ENCODE measurements at places on chromosomes 16 and 17.

DNA sequence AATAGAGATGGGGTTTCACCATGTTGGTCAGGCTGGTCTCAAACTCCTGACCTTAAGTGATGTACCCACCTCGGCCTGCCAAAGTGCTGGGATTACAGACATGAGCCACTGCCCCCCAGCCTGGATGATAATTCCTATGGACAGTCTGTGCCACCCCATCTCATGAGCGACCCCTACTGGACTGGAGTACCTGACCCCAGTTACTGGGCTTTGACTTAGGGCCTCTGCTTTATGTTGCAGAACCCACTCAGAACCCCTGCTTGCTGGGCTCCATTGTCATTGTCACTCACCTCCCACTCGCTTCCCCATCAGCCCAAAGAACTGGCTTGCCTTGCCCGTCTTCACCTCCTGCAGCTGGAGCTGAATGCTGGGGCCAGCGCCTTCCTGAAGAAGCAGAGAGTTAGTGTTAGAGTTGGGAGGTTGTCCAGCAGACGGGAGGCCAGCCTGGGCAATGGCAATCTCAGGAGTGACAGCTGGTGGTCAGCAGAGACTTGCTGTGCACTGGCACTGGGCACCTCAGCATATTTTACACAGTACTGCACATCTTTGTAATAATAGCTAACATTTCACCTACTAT, 4.0 kb downstream of the TAC4 start:
- DNase-seq: no peak

GRCh38 chr17:73305845-73306836, 5.7 kb downstream of the CDC42EP4 start:
- no peak for DNase-seq

GRCh38 chr17:60524463-60525327, 1.3 kb downstream of the APPBP2 start:
- peak; percentile 66 for DNase-seq

GRCh38 chr17:31908386-31908785, 6.9 kb upstream of the UTP6 start:
- no peak for DNase-seq

DNA sequence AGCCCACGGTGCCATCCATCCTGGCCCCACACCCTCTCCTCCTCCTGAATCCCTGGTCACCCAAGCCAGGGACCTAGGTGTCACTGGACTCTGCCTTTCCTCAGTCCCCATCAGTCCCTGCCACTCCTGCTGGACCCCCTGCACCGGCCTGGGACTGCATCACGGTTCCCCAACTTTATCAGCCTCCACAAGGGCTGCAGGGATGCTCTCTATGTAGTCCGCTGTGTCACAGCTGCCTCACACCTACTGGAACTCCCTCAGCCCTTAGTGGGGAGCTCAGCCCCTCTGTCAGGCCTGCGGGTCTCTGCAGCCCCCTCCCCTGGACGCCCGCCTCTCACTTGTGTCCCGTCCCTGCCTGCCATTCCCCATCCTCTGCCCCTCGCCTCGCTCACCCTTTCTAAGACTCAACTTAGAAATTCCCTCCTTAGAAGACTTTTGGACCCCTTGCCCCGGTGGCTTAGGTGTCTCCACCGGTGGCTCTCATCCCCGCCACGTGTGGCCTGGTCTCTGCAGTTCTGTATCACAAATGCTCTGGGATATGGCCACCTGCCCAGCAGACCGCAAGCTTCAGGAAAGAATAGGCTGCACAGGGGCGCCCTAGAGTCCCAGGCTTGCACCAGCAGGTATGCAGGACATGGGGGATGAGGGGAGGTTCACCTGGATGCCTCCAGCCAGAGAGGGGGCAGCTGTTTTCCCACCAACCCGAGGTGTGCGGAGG, 62.9 kb downstream of the PRMT7 start:
- no peak for DNase-seq

- DNase-seq: no peak
Measured at GRCh38 chr16:57614536-57614935, 13.9 kb upstream of the ADGRG1 start.

- peak; percentile 35 for DNase-seq
Measured at GRCh38 chr17:77555121-77555591, 403.3 kb upstream of the TNRC6C start.

DNA sequence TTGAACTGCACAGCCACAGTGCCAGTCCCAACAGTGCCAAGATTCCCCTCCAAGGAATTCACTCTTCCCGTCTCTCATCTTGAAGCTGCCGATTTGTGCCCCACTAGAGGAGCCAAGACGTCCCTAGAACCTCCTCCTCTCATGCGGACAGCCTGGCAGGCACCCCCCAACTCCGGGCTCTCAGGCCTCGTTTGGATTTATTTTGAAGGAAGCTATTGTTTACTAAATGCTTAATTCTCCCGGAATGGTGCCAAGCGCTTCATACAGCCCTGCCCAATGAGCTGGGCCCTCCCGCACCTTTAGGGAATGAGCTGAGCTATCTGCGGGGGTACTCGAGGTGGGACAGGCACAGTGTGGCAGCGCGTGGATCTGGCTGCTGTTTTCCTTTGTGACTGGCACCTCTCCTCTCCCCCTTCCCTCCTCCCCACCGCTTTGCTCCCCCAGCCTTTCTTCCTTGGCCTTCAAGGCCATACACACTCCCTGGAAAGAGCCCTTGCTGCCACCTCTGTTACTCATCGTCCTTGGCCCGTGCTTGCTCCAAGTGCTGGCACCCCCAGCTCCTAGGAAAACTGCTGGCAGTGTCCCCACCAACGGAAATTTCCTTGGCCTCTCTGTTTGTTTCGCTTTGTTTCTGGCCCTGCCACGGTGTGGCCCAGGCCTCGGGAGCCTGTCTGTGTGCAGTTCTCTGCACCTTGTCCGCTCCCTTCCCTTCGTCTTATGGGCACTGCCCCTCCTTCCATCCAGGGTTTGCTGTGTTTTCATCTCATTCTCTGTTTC, 49.9 kb upstream of the CDR2 start:
- DNase-seq: peak; percentile 16

GRCh38 chr17:83081684-83082201, 2.3 kb downstream of the METRNL start:
- no peak for DNase-seq

- no peak for DNase-seq
Measured at GRCh38 chr17:13016881-13017654, 759 bp downstream of the ELAC2 start.

GRCh38 chr17:9513266-9513665, 62.4 kb downstream of the STX8 start:
- no peak for DNase-seq

DNA sequence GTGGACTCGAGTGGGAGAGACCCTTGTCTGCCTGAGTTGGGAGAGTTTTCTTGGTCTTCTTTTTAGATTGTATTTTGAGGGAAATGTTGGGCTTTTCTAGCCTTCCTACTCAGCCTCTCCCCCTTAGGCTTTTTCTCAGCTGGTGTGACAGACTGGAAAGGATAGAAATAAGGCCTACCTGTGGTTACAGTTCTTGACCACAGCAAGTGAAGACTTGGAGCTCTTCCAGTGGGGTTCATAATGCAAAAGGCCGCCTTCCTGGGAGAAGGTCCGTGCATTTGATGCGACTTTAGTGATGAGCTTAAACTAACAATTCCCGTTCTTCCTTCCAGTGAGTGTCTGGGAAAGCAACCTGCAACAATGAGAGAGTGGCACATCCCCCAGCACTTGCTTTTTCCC, 56.8 kb downstream of the B9D1 start:
- DNase-seq: no peak

DNA sequence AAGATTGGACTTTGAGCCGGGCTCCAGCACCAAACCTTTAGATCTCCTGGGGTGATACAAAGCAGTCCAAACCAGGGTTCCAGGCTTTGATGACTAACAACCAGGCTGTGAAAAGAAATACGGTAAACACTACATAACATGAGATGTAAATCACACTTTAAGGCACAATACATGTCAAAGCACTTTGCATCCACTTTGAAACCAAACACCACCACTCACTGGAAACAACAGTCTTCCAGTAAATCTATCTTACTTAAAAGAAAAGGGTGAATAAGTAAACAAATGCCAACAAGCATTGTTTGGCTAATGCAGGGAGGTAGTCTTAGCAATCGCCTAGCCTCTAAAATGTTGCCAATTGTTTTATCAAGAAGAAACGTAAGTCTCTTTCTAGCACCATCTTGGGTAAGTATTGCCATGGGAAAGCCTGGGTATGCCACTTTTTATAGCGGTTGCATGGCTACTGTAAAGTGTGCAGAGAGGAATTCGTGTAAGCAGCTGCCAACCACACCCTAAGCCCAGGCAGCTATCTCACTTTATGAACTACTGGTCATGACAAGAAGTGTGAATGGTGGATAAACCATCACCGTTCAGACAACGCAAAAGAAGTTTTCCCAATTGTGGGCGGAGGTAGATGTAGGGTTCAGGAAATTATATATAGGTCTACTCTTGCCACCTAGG, 267.4 kb upstream of the PSMD7 start:
- DNase-seq: peak; percentile 25

DNA sequence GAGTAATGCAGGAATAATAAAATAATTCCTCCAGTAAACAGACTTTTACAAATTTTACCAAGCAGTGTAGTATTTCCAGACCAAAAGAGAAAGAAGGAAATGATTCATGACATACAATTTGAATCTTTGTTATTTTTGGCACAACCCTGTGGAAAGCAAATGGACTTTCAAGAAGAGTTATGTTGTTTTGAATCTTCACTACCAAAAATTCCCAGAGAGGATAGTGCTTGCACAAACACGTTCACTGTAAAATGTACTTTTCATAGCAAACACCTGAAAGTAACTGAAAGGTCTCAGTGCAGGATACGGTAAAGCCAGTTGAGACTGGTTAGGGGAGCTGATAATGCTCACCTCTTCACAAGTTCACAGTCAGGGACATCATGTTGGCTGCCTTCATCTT, 107.1 kb downstream of the USP22 start:
- peak; percentile 59 for DNase-seq

- no peak for DNase-seq
Measured at GRCh38 chr16:51666074-51666473, 515.0 kb upstream of the SALL1 start.

GRCh38 chr16:77579351-77579891, 142.9 kb upstream of the NUDT7 start:
- peak; percentile 62 for DNase-seq

- no peak for DNase-seq
Measured at GRCh38 chr17:56548661-56549060, 44.8 kb upstream of the NOG start.

DNA sequence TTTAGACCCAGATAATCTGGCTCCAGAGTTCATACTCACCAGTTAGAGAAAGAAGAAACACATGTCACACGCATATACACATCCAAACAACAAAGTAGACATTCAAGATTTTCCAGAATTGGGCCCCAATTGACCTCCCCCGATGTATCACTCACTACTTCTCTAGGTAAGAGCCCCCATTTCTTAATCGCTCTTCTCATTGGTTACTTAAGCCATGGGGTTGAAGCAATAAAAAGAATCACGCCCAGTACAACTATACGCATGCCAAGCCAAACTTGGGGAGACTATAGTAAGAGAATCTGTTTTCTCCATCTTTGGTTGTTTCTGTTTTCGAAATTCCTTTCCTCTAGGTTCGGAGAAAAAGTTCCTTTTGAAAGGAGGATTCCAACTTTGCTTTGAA, 565 bp downstream of the DDX52 start:
- no peak for DNase-seq

DNA sequence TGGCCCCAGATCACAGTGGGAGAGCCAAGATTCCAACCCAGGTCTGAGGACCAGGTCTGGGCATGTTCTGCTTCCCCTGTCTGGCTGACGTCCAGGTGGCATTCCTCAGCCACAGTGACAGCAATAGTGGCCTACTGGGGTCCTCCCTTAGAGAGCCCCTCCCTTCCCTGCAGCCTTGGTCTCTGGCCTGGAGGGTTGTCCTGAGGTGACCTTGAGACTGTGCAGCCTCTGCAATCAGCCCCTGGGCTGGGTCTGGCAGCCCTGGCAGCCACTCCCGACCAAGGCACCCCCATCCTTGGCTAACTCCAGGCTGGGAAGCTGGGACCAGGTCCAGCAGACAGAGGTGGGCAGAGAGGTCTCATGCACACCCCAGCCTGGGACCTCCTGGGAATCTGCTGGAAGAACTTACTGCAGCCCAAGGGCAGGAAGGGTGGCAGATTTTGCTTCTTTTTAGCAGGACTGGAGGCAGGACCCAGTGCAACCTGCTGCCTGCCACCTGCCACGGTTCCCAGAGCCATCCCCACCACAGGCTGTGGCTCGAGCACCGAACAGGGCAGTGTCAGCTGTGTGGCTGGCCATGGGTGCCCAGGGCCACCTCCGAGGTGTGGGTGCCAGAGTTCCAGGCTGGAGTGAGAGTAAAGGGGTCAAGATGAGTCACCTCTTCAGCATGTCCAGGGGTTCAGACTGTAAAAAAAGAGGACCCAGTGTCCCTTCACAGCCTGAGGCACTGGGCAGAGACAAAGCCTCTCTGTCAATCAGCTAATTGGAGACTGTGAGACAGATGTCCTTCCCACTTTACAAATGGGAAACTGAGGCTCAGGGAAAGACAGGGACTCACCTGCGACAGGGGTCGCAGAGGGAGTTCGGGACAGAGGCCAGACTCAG, 12.6 kb downstream of the GRB7 start:
- DNase-seq: no peak

GRCh38 chr16:30473231-30474073, 910 bp downstream of the ITGAL start:
- no peak for DNase-seq

DNA sequence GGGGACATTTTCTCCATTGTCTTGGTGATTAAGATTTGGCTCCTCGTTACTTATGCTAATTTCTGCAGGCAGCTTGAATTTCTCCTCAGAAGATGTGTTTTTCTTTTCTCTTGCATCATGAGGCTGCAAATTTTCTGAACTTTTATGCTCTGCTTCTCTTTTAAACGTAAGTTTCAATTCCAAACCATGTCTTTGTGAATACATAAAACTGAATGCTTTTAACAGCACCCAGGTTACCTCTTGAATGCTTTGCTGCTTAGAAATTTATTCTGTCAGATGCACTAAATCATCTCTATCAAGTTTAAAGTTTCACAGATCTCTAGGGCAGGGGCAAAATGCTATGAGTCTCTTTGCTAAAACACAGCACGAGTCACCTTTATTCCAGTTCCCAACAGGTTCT, 19.4 kb downstream of the ARHGAP44 start:
- no peak for DNase-seq
